ENCODE measurements at places on chromosomes 13 and 19.

- no peak for DNase-seq
Observed at GRCh38 chr19:42051166-42052115, 18.6 kb downstream of the GRIK5 start.

- DNase-seq, result no peak
Observed at GRCh38 chr19:8204961-8205360, 4.2 kb upstream of the CERS4 start.

- DNase-seq, result peak; percentile 28
Observed at GRCh38 chr19:54266133-54266532, 9.1 kb upstream of the LILRB5 start.

GRCh38 chr13:48162217-48162616, 67.3 kb upstream of the MED4 start:
- no peak for DNase-seq

DNA sequence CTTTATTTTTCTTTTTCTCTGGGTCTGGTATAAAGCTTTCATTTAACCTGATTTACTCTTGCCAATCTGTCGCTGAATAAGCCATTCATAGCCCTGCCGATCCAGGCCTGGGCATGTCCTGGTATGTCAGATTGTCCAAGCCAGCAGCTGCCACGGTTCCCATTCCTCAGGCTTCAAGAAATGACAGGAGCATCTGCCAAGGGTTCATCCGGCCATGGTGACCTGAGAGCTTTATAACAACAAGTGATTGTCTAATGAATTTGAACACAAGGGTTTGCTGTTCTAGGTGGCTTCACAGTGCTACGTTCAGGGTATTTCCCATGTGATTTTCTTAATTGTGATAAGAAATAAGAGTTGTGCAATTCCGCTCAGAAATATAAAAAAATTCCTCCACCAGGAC, 20.0 kb downstream of the PNMA8A start:
- no peak for DNase-seq

- DNase-seq, result no peak
Observed at GRCh38 chr13:100339411-100339940, 249.1 kb downstream of the GGACT start.
